Stimulated activated CD8-positive, alpha-beta memory T cell treated with anti-CD3 and anti-CD28 coated beads, Interleukin-15, amount 100 ng/mL, for 4 hours (primary cell): ENCODE measurements at places on chromosomes 11 and 22.

DNA sequence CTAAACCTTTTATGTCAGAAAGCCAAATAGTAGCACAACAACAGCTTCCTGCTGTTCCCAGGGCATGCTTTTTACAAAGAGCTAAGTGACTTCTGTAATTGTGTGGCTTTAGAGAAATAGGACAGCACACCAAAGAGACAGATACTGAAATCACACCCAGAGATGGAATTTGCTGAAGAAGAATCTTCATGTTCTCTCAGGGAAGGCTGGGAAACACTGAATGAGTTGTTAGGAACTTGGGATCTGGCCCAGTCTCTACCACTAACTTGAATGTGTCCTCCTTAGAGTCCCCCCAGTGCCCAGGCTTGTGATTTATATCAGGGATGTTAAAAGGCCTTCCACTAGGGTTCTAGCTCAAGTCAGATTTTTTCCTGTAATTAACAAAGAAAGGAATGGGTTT lies 175.2 kb downstream of the DBX1 start:
- DNase-seq, result no peak

GRCh38 chr22:29670626-29671025 lies 49.2 kb upstream of the CABP7 start:
- DNase-seq, result no peak

GRCh38 chr11:75237050-75237449 lies 3.5 kb upstream of the TPBGL start:
- DNase-seq, result no peak

- no peak for DNase-seq
Measured at GRCh38 chr22:20548806-20549205, 41.4 kb downstream of the MED15 start.

DNA sequence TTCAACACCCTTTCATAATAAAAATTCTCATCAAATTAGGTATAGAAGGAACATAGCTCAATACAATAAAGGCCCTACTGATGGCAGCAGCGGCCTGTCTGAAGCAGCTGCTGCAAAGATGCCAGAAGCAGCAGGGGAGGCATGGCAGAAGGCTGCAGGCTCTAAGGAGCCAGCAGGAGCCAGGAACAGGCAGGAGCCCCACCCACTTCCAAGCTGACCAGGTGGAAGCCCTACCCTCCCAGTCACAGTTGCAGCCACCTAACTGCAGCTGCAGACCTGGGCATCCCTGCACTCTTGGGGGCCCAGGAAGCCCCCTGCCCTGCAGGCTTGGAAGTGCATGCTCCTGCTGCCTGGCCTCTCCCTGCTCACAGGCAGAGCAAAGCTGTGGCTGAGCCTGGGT lies 18.2 kb upstream of the OR6A2 start:
- no peak for DNase-seq

DNA sequence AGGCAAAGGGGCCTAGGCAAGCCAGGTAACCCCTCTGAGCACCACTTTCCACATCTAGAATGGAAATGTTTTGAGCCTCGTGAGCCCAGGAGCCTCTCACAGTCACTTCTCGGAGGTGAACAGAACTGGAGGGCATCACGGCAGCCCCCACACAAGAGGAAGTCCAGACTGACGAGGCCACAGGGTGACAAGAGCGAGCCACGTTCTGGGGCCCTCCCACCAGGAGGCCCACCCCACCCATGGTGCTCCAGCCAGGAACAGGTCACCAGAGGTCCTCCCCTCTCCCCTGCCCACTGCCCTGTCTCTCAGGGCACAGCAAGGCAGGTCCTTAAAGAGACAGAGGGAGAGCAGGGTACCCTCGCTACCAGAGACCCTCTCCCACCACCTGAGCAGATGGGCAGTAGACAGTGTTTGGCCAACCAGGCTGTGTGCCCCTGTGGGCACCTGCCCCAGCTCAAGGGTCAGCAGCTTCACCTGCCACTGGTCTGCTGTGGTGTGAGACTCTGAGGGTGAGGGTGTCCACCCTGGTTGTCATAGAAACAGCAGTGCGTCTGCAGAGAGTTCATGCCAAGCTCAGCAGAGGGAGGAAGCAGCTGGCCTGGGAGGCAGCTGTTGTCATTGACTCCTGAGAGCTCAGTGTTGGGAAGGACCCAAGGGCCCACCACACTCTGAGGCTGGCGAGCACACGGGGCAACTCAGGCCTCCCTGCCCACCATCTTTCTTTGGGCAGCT lies 31.4 kb downstream of the RSPH14 start:
- no peak for DNase-seq

DNA sequence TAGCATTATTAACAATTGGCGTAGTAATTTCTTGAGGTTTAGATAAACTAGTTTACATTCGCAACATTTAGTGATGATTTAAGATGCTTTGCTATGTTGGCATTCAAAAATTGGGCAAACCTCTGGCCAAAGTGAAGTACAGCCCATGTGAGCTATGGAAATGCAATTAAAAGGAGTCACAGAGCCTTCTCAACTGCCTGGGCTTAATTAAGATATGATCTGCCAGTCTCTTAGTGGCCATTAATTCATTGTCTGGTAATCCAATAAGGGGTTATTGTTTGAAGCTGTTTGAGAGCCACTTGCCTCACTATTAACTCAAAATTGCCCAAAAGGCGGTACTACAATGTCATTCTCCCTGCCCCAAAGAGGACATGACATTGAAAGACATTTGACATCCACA lies 608.9 kb downstream of the NTM start:
- DNase-seq, result no peak

DNA sequence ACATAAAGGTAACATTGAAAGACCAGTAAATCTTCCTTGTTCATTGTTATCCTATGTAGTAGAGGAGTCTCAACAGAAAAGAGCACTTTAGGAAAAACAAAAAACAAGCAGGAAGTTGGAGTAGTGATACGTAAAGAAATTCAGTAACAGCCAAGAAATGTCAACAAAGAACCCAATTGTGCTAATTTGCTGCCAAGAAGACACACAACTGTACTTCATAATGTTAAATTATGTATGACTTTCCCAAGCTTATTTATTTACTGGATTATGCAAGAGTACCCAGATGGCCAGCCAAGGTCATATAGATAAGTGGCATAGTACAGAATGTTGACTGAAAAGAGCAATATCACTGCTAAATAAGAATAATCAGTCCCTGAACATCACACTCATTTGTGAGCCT lies 264.7 kb upstream of the CCDC179 start:
- no peak for DNase-seq

DNA sequence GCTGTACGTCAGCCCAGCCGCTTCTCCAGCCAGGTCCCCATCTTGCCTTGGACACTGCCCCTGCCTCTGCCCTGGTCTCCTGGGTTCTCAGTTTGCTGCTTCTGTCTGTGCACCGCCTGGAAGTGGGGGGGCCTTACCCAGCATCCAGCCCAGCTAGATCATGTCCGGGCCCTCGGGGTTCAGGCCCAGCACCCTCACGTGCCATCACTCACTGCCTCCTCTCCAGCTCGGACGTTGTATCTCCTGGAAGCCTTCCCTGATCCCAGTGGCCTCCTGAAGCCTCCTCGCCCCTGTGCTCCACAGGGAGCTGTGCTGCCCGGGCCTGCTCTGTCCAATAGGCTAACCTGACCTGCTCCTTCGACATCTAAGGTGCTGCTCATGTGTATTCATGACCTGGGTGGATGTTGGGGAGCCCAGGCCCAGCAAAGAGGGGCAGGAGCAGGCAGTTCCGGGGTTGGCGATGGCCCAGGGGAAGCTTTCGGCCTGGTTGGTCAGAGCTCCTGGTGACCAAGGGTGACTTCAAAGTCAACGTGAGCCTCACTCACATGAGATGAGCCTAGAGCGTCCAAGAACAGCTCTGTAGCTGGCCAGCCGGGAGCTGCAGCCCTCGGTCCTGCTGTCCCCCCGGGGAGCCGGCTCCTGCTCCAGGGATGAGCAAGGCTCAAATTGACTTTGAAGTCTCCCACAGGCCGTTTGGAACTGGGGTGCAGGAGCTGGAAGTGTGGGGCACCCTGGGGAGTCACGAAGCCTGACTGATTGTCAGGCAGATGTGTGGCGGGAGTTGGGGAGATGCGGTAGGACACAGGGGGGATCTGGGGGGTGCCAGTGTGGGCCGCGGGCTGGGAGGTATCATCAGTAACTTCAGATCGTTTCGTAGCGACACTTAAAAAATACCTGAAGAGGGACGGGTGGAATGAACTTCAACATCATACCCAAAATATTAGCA lies 5.2 kb upstream of the ASCL2 start:
- no peak for DNase-seq

GRCh38 chr11:79201677-79202347 lies 239.0 kb downstream of the TENM4 start:
- DNase-seq, result no peak

DNA sequence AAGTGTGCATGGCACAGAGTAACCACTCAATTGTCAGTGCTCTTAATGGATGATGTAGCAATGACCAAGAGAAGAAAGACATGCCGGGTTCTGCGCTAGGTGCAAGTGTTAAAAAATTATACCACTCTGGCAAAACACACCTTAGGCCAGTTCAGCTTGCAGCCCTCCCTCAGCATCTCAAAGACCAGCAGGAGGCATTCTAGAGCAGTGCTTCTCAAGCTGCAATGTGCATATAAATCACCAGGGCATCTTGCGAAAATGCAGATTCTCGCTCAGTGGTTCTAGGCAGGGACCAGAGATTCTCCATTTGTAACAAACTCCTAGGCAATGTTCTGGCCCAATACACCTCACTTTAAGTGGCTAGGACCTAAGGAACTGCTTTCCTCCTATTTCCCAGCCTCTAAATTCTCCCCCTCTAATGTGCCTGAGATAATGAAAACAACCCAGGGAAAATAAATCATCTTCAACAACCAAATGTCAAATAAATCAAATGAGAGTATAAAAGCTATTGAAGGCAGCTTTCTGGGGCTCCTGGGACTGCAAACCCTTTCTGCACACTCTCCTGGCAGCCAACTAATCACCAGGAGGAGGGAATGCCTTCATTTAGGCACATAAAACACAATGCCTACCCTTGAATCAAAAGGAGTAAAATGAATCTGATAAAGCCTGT lies 337.2 kb upstream of the API5 start:
- DNase-seq, result no peak

DNA sequence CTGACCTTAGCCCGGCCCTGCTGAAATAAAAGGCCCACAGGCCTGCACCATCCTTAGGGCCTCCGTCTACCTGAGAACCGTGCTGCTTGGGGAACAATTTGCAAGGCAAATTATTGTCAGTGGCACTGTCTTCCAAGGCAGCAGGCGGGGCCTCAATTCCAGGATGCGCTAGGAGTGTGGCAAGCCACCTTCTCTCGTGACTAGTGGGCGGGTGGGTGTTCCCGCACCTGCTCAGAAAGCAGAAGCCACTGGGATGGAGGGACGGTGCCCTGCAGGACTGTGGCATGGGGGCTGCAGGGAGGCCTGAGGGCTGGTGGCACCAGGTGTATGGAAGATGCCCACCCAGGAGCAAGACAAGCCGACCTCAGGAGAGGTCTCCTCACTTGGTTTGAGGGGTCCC lies 58.8 kb upstream of the TTLL12 start:
- DNase-seq, result no peak

- no peak for DNase-seq
Measured at GRCh38 chr11:1308743-1309497, 512 bp downstream of the TOLLIP start.

- DNase-seq, result no peak
Measured at GRCh38 chr11:36056160-36056751, 112.4 kb downstream of the LDLRAD3 start.

DNA sequence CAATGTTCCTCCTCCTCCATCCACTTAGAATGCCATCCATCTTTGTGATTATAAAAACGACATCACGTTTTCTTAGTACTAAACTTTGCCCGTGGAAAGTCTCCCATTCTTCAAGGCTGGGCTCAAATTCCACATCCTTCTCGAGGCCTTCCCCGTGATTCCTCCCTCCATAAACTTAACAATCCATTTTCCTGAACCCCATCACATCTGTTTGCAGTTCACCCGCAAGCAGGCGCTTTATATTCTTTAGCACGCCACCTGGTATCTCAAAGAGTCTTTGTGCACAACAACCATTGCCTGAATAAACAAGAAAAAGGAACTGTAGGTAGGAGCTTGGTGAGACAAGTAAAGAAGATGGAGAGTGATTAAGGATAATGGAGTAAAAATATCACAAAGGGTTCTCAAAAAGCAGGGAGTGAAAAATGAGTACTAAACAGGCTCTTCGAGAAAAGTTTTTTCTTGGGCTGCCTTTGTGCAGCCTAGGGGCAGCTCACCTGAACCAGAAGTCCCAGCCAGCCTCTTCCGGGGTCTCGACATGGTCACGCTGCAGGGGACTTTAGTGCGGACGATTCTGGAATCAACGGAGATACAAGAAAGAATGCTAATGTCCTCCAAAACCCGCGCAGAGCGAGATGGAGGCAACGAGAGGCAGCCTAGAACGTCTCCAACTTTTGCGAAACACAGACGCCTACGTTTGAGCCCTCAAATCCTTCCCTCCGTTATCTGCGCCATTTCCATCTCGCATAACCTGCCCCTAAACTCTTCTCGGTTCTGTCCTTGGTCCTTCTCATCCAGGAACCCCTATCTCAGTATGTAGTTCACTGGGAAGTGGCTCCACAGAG lies 585 bp downstream of the THYN1 start:
- no peak for DNase-seq

- DNase-seq, result no peak
Measured at GRCh38 chr11:95556011-95556341, 233.6 kb downstream of the FAM76B start.

- DNase-seq, result no peak
Measured at GRCh38 chr22:25970374-25970911, 198.8 kb upstream of the SEZ6L start.

DNA sequence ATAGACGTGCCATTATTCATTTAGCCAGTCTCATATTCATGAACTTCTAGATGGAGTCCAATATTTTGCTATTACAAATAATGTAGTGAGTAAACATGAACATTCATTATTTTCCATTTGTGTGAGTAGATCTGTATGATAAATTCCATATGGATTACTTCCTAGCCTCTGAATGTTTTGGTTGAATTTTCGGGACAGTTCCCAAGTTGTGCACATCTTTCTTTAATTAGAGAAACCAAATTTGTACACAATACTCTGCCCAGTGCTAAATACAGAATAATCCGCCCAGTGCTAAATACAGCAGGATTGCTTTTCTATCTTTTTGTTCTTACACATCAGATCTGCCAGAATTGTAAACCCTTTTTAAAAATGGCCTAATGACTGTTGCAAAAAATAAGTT lies 17.1 kb upstream of the APLP2 start:
- DNase-seq, result no peak

DNA sequence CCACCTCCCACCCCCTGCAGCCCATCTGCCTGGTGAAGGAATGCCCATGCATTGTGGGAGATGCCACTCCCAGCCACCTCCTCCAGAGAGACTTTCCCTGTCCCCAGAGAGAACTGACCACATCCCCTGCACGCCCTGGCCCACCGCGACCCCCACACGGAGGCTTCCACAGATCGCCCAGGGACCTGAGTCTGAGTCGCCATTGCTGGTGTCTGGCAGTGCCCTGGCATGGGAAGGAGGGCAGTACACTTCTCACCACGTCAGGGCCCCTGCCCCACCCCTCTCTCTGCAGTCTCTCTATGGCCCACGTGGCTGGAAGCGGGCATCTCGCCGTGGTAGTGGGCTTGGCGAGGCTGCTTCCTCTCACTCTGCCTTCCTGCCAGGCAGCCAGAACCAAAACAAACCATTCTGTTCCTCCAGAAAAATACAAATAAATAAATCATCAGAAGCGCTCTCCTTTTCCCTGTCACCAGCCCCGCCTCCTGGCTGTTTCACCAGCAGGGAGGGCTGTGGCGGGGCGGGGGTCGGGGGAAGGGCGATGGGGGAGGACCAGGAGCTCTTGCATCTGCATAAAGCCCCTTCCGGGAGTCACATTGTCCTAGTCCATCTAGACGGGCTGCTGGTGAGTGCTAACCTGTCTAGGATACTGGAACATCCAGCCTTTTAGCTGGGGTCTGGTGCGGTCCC lies 20.9 kb downstream of the SHISAL1 start:
- DNase-seq, result no peak

- DNase-seq, result no peak
Measured at GRCh38 chr11:12433571-12434324, 56.4 kb downstream of the PARVA start.

GRCh38 chr22:46574993-46575910 lies 37.8 kb upstream of the CELSR1 start:
- DNase-seq, result no peak
